Activated CD4-positive, alpha-beta T cell treated with anti-CD3 and anti-CD28 coated beads, Interleukin-2, amount 10 ng/mL, durations not matched to agents 24 days and 14 days (primary cell): ENCODE measurements at places on chromosomes 7 and 10.

DNA sequence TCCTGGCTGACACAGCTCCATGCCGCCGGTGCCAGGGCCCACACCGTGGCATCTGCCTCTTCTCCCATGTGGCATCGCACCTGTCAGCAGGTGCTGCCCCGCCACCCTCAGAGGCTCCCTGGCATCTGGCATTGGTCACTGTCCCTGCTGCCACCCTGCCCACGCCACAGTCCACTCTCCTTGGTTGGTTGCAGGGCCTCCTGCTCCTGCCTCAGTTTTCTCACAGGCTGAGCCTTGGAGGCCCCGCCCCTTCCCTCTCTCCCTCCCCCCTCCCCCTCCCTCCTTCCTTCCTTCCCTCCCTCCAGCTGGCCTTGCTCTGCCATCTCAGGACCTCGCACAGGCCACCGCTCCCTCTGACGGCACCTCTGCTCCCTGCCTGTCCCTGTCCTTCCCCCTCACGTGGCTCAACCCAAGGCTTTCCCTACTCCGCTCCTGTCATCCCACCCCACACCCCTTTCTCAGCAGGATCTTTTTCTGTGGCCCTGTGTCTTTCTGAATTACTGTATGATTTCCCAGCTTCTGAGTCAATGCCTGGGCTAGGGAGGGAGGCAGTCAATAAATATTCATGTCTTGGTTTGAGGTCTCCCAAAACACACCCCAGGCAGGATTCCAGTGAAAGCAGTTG is 87.4 kb downstream of the INPP5A start:
- no peak for DNase-seq

GRCh38 chr7:25333296-25333928 is 105.1 kb upstream of the NPVF start:
- no peak for DNase-seq

DNA sequence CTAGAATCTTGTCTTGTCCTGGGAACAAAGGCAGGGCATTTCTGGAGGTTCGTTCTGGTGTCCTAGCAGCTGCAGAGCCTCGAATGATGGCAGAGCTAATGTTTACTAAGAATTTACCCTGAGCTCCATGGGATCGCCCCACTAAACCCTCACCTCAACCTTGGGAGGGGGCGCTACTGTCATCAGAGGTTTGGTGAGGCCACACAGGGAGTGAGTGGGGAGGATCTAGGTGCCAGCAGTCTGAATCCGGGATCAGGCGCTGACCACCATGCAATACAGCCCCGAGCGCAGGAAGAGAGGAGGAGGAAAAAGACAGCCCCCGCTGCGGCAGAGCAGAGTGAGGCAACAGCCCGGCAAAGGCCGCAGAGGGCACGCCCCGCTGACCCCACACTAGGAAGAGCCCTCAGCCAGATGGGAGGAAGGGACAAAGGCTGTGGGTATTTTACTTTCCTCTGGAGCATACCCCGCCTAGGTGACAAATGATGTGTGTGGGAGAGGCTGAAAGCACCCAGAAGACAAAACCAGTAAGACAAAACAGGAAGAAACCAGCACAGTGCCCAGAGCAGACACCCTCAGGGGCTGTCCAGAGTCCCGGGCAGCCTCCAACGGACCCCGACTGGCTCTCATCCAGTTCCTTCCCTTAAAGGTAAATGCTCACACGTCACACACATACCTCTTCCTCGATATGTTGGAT is 103.5 kb downstream of the FAM53B start:
- DNase-seq: no peak

DNA sequence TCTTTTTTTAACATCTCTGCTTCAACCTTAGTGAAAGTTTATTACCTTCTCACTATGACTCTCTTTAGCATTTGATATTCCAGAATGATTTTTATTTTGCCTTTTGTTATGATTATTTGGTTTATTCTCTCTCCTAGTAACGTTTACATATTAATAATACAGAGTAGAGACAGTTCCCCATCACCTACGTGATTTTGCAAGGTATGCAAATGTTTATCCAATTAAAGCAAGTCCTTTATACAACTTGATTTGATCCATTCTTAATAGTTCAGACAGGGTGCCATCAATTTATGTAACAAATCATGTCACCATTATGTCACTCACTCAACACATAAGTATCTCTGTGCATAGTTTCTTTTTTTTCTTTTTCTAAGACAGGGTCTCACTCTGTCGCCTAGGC is 26.2 kb downstream of the ECD start:
- DNase-seq: no peak

- peak; percentile 83 for DNase-seq
Observed at GRCh38 chr7:22001345-22002004, 55.8 kb upstream of the CDCA7L start.

GRCh38 chr7:132066761-132067171 is 509.5 kb downstream of the PLXNA4 start:
- DNase-seq: no peak

GRCh38 chr10:75111907-75112679 is 637 bp downstream of the SAMD8 start:
- peak; percentile 82 for DNase-seq
